Natural killer cell (primary cell): ENCODE measurements at places on chromosomes 11 and 22. TPM values are rescaled to one million over a fixed set of nuclear protein-coding genes. Genes with fewer than 3 reads are reported as not detected.

Gene GNG3
- total RNA-seq = not detected

Gene SLC37A2
- total RNA-seq = 1.8 TPM

Gene FGF3
- not detected for total RNA-seq

Gene NCF4
- 3.1 TPM for total RNA-seq

Gene CRYBB2
- not detected for total RNA-seq

Gene OR2AT4
- not detected for total RNA-seq
